ENCODE measurements at places on chromosomes 1 and 21. TPM values are rescaled to one million over a fixed set of nuclear protein-coding genes. Genes with fewer than 3 reads are reported as not detected.

The TNFAIP8L2 gene
- total RNA-seq: not detected

The ATP1A4 gene
- not detected for total RNA-seq

The AGT gene
- total RNA-seq: 0.13 TPM

The ADAMTSL4 gene
- 2.8 TPM for total RNA-seq
